Activated CD8-positive, alpha-beta memory T cell treated with anti-CD3 and anti-CD28 coated beads for 4 hours (primary cell): ENCODE measurements at places on chromosomes 1 and 21.

DNA sequence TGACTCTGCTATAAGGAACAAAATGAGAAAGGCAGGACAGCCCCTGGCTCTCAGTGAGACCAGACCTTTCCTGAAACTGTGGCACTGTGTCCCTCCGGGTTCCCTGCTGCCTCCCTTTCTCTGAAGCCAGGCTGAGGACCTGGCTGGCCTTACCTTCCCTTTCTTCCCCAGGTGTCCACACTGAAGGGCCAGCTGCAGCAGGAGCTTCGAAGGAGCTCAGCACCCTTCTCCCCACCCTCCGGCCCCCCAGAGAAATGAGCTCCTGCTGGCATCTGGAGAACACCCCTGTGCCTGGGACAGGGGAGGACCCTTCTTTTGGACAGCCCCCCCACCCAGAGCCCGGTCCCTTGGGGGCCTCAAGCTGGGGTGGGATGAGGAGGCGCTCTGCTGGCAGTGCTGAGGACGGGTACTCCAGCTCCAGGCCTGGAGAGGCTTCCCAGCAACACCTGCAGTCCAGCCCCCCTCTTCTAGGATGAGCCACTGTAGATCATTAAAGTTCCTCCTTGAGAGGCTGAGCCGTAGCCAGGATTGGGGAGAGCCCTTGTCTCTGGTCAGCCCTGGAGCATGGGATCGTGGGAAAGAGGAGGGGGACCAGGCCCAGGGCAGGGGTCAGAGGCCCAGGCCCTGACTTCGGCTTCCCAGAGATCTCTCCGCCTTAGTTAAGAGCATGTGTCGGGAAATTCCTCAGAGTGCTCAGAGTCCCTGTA, 8.1 kb downstream of the MFAP2 start:
- DNase-seq, result no peak

- DNase-seq, result no peak
Measured at GRCh38 chr1:43539726-43540434, 9.2 kb downstream of the PTPRF start.

- DNase-seq, result no peak
Measured at GRCh38 chr1:99384021-99384420, 119.7 kb downstream of the PLPPR4 start.

GRCh38 chr1:152907686-152908601, at the start of gene IVL:
Gene IVL, plus strand, starts transcription at chr1:152908546. Its CDS starts 1,252 bp downstream, at chr1:152909798.
- no peak for DNase-seq

- DNase-seq, result no peak
Measured at GRCh38 chr1:209387969-209388329, 195.6 kb upstream of the CAMK1G start.

DNA sequence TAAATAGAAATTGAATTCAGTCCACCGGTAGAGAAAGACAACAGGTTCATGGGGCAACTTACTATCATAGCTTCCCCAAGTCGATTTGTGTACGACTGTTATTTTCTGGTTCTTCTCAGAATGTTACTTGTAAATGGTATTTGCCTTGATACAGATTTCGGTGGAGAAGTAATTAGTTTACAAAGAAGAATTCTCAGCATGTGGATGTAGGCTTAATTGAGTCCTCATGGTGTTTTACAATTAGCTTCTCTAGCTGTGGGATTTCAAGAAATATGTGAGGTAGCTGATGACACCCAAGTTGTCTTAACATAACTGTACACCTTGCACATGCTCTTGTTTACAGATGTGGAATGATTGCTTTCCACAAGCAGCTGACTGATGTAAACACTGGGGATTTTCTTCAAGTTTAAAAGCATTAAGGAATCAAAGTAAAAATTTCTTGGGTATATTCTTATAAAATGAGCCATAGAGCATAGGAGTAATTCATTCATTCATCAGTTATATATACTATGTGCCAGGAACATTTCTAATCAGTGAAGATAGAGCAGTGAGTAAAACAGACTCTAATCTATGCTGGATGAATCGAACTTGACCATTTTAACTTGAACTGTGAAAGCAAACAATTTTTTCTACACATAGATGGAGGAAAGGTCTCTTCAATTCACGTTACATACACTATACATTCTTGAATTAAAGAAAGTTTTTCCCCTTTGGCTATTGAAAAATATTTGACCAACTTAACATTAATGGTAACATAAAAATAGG, 1.4 kb downstream of the MACO1 start:
- DNase-seq, result no peak

- DNase-seq, result no peak
Measured at GRCh38 chr1:240991230-240991629, 365.8 kb downstream of the RGS7 start.

GRCh38 chr1:234958066-234958705, 170.5 kb downstream of the TOMM20 start:
- DNase-seq, result no peak

DNA sequence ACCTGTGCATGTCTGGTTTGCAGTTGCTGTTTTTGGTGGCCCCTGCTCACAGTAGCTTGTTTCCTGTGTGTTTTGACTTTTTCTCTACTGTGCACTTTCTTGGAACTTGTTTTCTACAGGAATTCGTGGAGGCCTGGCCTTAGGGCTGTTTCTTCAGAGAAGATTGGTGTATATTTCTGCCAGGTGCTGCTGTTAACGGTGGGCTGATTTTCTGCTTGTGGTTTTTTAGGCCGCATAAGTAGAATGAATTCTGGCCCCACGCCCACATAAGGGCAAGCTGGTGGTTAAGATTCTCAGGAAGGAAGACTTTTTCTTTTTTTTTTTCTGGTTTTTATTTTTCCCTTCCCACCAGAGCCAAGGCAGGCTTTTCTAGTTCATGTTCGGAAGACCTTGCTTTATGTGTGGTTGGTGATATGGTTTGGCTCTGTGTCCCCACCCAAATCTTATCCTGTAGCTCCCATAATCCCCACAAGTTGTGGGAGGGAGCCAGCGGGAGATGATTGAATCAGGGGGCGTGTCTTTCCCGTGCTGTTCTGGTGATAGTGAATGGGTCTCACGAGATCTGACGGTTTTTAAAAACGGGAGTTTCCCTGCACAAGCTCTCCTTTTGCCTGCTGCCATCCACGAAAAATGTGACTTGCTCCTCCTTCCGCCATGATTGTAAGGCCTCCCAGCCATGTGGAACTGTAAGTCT, 71.5 kb upstream of the DISP3 start:
- no peak for DNase-seq

- DNase-seq, result peak; percentile 43
Measured at GRCh38 chr1:36099681-36100341, 11.1 kb downstream of the ADPRS start.

DNA sequence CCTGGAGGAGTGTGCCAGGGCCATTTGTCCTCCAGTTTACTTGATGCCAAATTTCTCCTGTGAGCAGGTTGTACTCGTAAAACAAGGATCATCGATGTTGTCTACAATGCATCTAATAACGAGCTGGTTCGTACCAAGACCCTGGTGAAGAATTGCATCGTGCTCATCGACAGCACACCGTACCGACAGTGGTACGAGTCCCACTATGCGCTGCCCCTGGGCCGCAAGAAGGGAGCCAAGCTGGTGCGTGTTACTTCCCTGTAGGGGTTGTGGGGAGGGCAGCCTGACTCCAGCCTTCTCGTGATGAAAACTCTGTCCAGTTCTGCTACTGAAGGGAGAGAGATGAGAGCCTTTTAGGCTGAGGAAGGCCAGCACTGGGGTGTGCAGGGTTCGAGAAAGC, 2.2 kb downstream of the RPS8 start:
- no peak for DNase-seq

DNA sequence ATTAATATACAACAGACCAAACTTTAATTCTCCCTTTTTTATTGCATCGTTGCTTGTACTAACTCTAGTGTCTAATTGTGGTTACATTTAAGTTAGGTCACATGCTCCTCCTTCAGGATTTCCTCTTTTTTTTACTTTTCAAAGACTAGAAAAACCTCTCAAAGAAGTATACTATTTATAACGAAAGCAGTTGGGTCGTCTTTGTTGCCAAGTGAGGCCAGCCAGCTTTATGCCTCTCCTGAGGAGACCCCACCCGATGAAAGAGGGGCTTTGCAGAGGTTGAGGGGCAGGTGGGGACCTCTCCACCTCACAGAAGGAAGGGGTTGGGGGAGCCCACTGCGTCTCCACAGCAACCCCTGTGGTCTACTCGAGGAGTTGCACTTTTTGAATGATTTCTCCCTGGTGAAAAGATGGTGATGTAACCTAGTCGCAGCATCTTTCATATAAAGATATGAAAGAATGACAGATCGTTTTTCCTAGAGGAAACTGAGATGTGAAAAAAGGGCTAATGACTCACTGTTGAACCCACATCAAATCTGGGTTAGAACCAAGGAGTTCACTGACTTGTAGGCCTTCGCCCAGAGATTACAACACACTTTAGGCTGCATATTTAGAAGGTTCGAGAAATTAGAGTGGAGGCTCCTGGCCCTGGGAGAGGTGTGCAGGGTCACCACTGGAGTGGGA, 6.4 kb downstream of the TGFB2 start:
- DNase-seq, result no peak

- no peak for DNase-seq
Measured at GRCh38 chr1:8835941-8836643, 18.7 kb upstream of the RERE start.

GRCh38 chr1:245001252-245001651, 136.9 kb upstream of the HNRNPU start:
- no peak for DNase-seq

- no peak for DNase-seq
Measured at GRCh38 chr1:198271467-198271866, 114.7 kb downstream of the NEK7 start.

DNA sequence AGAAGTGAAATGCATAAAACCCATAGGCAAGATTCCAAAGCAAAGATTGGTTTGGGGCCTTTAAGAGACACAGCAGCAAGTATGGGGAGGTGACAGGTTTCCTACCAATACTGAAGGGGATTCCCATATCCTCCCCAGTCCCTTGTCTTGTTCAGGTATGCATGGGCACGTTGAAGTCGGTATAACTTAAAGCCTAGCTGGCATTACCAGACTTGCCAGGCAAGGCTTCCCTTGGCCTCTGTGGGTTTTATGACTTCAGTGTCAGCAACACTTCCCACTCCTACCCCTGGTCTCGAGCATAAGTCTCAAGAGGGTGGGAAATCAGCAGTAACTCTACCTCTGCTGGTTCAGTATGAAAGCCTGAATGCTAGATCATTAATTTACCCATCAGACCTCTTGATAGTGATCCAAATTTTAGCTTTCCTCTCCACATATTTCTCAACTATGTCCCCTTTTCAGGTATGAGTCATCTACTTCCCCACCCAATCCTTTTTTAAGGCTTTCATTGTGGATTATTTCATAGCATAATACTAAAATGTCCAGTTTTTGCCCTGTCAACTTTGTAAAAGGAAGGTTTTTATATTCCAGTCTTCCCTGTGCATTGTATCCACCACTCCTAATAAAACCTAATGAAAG, 6.8 kb downstream of the CYP4X1 start:
- DNase-seq, result no peak

- no peak for DNase-seq
Measured at GRCh38 chr1:4380564-4381168, 273.7 kb upstream of the AJAP1 start.

- DNase-seq, result peak; percentile 33
Measured at GRCh38 chr1:154759196-154759595, 110.9 kb downstream of the KCNN3 start.

DNA sequence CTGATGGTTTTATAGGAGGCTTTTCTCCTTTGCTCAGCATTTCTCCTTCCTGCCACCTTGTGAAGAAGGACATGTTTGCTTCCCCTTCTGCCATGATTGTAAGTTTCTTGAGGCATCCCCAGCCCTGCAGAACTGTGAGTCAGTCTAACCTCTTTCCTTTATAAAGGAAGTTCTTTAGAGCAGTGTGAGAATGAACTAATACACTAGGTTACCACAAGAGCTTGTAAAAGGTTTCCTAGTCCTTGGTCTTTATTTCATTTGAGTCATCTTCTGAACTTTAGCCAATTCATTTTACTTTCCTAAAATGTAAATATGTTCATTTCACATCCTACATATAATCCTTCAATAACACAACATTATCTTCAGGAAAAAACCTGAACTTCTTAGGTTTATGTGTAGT, 365.3 kb downstream of the HHIPL2 start:
- no peak for DNase-seq

GRCh38 chr1:174008269-174008668, 13.9 kb downstream of the RC3H1 start:
- DNase-seq, result no peak

GRCh38 chr1:40315795-40316594, 1.1 kb downstream of the COL9A2 start:
- DNase-seq, result no peak

GRCh38 chr1:178565586-178565985, 52.7 kb downstream of the TEX35 start:
- DNase-seq, result no peak
